ENCODE measurements at places on chromosomes 5 and 9. TPM values are rescaled to one million over a fixed set of nuclear protein-coding genes. Genes with fewer than 3 reads are reported as not detected.

The NXNL2 gene
- 6.9 TPM for total RNA-seq

The GABRG2 gene
- not detected for total RNA-seq

The CTXN3 gene
- not detected for total RNA-seq

The PRDM9 gene
- total RNA-seq: not detected

DNA sequence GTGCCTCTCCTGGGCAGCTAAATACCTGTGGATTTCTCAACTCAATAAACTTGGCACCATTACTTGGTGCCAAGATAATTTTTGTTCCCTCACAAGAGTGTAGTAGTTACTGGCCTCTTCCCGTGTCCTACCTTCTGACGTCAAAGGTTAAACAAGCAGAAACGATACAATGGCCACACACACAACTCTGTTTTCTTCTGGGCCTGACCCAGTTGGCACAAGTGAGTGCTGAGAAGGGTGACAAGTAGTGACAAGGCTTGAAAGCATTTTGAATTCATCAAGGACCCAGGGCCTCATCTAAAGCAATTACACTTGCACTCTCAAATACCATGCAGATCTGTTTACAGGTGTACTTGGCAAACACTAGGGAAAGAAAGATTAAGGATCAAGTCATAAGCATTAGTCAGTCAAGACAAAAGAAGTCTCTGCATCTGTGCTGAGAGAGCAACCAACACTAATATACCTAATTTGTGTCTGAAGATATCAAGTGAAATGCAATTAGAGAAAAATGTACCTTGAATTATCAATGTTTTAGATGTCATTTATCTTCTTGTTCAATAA is 30.8 kb downstream of the RASEF start:
- no peak for DNase-seq

DNA sequence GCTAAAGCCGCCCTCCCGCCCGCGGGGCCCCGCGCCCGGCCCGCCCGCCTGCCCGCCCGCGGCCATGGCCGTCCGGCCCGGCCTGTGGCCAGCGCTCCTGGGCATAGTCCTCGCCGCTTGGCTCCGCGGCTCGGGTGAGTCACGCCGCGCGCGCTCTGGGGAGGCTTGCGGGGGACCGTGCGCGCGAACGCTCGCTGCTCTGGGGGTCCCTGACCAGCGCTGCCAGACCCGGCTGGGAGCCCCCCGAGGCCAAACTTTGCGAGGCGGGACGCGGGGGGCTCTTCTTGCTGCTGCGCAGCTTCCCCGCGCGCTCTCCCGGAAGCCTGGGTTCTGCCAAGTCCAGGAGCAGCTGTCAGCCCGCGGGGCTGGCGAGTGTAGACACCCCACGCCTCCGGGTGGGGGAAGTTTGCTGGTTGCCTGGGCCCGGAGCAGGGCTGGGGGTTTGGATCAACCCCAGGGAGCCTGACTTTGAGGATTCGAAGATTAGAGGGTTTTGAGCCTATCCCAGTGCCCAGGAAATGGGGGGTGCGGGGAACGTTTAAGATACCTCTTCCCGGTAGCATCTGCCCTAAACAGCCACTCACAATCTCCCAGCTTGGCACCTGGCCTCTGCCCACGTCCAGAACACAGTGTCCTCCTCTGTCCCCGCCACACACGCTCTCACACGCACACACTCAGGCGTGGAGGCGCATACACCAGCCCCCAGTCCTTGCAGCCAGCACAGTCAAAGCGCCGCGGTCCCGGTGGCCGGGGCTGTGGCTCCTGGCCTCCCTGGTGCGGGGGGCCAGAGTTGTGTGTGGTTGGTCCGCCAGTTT is 535 bp downstream of the UNC5A start:
- peak; percentile 39 for DNase-seq

DNA sequence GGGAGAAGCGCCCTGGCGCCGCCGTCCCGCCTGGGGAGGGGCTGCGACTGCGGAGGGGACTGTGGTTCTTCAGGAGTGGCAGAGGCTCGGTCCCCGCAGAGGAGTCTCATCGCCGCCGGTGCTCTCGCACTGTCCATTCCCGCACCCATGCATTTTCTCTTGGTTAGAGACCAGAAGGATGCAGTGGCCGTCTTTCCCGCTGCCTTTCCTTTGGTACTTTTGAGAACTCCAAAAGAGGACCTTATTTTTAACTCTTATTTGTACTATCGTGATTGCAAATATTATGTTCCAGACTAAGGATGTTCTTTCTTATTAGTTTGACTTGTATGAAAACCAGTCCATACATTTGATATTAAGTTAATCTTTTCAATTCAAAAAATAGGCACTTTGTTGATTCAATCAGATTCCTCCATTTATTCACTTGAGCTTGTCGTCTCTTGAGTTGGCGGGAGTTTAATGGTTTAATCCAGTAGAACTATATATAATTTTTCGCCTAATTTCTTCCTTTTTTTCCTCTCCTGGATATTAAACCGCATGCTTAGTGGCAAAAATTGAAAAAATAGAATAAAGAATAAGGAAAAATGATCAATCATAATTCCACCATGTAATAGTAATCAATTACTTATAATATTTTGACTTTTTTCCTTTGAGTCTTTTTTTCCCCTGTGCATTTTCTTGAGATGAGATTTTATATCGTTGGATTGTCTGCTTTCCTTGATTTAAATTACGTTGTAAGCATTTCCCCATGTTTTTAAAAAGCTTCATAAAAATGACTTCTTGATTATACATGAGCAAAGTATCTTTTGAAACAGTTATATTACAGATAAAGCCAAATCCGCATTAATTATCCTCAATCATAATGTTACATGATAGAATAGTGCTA is 861 bp downstream of the ZFYVE16 start:
- DNase-seq: no peak

- no peak for DNase-seq
Observed at GRCh38 chr5:1500411-1501091, 23.2 kb downstream of the LPCAT1 start.

DNA sequence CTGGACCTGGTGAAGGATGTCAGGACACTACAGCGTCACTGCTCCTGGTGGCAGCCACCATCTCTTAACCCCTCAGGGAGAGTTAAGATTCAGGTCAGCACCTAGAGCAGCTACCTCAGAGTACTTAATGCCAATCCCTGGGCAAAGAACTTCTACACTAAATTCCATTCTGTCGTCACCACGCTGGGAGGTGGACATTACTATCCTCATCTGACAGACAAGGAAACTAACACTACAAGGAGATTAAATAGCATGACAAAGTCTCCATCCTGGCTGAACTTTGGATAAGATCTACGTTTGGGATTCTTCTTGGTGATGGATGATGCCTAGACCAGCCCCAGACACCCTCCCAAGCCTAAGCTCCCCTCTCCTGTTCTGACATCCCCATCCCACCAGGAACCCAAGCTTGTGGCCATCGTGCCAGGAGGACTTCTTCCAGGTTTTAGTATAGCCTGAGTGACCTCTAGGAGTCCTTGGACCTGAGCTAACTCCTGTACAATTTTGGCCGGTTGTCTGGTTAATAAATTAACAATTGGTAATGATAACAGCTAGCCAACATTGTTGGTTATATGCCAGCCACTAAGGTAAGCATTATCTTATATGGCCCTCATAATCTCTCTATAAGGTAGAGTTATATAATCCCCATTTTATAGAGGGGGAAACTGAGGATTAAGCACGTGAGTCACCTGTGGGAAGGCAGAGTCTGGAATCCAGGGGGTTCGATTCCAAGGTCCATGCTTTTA is 54.8 kb downstream of the C5orf15 start:
- DNase-seq: no peak

All from Caki2 (cell line).